Activated CD8-positive, alpha-beta memory T cell treated with anti-CD3 and anti-CD28 coated beads for 36 hours (primary cell): ENCODE measurements at places on chromosomes 4 and X. TPM values are rescaled to one million over a fixed set of nuclear protein-coding genes. Genes with fewer than 3 reads are reported as not detected.

Gene SPANXC
- total RNA-seq, result not detected

Gene NHSL2
- 0.34 TPM for total RNA-seq

Gene CTAG2
- total RNA-seq, result 48.2 TPM

Gene OPRPN
- total RNA-seq, result not detected

Gene BBS12
- total RNA-seq, result 1.5 TPM

Gene MAGEC2
- not detected for total RNA-seq

Gene TACR3
- total RNA-seq, result not detected

Gene CTAG1A
- total RNA-seq, result not detected

Gene CT45A5
- total RNA-seq, result not detected

Gene MAGEA12
- not detected for total RNA-seq

Gene PFKFB1
- total RNA-seq, result 0.63 TPM

Gene ODAPH
- not detected for total RNA-seq

Gene CPLX1
- 0.15 TPM for total RNA-seq

Gene SLIT2
- not detected for total RNA-seq

Gene CFI
- 0.17 TPM for total RNA-seq

Gene GATA1
- total RNA-seq, result not detected

Gene THAP9
- 2.2 TPM for total RNA-seq
